ENCODE measurements at places on chromosomes 13 and 19.

DNA sequence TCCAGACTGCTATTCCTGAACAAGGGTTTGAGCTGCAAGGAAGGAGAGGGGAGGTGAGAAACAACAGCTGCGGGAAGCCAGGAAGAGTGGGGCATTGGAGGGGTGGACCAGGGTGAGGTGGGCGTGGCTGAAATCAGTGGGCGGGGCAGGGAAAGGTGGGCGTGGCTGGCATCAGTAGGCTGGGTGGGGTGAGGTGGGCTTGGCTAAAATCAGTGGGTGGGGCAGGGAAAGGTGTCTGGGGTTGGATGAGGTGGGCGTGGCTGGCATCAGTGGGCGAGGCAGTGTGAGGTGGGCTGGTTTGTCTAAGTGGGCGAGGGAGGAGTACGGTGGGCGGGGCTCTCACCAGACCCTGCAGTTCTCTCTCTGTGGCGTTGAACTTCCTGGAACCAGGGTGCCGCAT lies 87.6 kb downstream of the MUC16 start:
- DNase-seq: no peak

DNA sequence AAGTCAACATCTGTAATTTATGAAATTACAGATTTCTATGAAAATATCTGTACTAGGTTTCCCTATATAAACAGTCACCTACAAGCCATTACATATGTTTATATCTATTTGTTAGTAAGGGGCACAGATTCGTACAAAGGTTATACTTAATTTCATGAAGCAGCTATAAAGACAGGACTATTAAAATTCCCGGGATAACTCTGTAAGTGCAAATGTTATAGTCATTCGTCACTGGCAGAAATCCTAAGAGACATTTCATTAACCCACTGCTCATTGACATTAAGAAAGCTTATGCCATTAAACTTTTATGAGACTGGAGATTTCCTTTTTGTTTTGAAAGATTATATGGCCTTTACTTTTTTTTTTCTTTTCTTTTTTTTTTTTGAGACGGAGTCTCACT lies 122.9 kb downstream of the MYO16 start:
- DNase-seq: no peak

DNA sequence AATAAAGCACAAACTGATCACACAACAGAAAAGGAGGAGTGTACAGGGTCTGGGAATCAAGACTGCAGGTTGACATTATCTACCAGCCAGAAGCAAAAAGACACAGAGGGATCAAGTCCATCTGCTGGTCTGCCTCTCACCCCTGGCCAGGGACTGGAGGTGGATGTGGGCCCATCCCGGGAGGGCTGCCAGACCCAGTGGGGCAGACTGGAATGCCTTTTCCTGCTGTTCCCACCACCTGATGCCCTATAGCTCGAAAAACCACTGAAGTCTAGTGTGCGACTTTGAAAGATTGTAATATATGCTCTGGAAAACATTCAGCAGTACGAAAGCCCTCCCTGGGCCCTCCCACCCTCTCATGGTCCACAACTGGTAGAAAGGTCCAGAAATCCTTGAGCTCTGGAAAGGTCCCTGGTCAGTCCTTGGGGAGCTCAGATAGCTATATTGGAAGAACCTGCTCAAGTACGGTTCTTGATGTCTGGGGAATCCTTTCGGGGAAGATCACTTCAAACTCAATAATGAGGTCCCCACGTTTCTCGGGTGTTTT lies 2.6 kb downstream of the DNAJB1 start:
- no peak for DNase-seq

DNA sequence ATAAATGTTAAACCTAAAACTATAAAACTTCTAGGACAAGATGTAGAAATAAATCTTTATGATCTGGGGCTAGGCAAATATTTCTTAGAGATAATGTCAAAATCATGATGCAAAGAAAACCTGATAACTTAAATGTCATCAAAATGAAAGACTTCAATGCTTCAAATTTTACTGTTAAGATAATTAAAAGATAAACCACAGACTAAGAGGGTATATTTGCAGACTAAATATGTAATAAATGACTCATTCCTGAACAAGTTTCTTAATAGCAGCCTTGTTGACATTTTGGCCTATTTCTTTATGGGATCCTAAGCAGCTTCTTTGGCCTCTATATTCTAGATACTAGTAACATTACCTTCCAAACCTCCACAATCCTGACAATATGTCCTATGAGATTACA lies 2878.3 kb upstream of the PCDH20 start:
- no peak for DNase-seq

GRCh38 chr19:33227242-33227650 lies 1.6 kb upstream of the SLC7A10 start:
- DNase-seq: no peak

- DNase-seq: no peak
Observed at GRCh38 chr13:84640691-84641090, 758.4 kb upstream of the SLITRK1 start.

DNA sequence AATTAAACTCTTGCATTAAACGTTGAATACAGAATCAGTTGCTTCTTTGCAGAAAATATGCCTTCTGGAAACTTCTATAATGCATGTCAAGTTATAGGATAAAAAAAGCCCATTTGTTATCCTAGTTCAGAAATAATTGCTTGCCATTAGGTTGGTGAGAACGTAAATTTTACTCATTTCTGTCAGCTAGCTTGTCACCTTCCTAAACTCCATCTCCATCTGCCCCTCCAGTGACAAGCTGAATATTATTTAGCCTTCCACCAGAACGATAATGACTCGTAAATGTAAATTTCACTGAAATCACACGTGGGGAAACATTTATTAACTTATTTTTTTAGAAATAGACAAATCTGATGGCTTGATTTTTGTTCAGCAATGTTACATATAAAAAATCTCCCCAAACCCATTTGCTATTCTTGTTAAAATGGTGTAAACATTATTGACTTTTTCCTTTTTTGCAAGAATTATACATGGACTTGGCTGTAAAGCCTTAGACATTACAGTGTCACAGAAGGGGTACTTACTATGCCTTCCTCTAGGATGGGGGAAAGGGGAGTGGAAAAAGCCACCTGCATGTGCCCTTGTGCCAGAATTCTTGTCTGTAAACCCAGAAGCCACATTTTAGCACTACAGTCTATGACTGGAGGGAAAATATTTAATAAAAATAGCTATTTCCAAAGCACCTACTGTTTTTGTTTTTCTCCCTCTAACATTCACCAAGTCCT lies 326.8 kb downstream of the OXGR1 start:
- no peak for DNase-seq
